Left forelimb (tissue), 1 donor: ENCODE measurements at places on chromosomes 7 and 10.

GRCh38 chr10:60044242-60044641 is 137.9 kb upstream of the CCDC6 start:
- no peak for DNase-seq

DNA sequence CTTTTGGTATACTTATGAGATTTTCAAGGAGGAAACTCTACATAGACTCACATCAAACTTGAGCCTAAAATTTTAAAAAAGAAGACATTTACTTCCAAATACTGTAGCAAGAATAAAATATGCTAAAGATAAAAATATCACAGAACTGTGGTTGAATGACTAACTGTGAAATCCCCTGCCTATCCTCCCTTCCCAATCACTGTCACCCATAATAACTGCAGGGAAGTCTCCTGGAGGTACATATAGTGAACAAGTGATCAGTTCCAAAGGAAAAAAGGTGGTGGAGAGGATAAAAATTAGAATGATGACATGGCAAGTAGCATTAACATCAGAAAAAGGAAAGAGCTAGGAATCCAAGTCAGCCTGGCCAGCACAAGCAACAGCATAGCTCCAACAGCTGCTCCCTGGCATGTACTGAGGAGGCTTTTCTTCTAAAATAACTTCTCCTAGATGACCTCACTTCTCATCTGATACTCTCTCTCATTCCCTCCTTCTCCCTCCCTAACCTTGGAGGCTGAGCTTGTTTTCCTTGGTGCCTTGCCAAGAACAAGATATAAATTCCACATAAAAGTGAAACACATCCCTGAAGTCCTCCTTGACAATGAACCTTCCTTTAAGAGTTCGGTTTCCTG is 124.0 kb downstream of the IQUB start:
- DNase-seq, result no peak

GRCh38 chr7:20222219-20222828 is 5.1 kb upstream of the MACC1 start:
- no peak for DNase-seq

DNA sequence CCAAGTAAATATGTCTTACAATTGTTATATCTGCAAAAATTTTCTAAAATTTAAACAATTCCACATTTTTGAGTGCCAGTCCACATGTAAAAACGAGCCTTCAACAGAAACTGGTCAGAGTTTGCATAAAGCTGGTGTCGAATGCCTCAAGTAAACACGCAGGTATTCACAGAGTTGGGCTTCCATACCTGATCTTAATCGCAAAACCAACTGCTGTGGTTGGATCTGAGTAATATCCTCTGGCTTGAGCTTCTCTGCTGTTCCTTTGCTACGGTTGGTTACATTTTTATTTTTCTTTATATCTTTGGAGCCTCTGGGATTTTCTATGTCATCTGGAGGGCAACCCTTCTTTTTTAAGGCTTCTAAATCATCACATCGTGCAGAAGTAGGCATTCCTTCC is 28.4 kb downstream of the ITGB1 start:
- no peak for DNase-seq

GRCh38 chr7:66043681-66044497 is 31.7 kb upstream of the ASL start:
- DNase-seq, result peak; percentile 72

GRCh38 chr7:71348821-71349681 is 217.1 kb downstream of the GALNT17 start:
- no peak for DNase-seq

DNA sequence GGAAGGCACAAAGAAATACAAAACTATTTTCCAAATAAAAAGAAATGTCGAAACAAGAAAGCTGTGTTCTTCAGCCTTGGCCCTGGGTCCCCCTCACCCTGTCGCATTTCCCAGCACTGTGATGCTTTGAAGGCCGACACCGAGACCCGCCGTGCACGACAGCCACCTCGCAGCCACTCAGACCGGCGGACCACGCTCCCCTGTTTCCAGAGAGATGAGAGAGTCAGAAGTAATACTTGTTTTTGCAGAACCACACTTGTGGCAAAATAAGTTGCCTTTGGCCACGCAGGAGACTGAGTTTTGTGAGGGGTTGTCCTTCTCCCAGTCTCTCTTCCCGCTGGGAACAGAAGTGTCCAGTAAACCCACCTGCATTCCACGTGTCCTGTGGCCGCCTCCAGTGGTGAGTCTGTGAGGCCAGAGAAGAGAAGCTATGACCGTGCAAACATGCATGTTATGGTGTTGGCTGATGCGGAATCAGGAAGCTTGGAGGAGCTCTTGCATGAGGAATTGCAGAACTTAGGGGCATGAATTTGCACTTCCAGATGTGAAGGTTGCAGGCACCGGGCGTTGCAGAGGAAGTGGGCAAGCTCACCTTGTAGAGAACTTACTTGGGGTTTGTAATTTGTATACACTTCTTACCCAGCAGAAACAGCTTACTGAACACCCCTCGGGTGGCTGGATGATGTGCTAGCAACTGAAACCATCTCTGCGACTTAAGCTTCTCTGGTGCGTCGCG is 194.5 kb downstream of the EBF3 start:
- DNase-seq, result no peak

DNA sequence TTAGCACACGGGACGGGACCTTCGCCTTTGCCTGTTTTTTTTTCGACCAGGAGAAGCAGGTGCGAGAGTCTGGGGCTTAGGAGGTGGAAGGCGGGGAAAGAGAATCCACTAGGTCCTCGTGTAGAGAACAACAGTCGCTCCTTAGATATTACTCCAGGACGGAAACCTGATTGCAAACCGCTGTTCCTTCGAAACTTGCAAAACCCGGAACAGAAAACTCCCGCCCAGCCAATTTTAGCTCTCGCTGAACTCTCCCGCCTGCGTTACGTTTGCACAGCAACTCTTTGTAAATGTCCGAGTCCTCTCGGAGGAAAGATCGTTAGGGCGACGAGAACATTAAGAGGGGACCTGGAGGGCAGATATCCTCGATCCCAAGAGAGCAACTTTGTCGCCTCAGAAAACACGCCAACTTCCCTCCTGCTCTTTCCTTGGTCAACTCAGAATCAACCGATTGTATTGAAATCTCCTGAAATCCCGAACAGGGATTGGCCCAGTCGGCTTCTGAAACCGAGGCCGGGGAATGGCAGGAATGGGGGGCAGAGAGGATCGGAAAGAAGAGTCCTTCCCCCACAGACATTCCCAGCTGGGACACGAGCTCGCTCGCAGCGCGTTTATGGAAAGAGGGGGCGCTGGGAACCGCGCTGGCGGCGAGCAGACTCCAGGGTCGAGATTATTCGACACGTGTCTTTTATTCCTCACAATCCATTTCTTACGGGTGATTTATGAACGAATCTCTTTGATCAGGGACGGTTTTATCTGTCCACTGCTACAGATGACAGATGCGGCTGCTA is 9.9 kb downstream of the TWIST1 start:
- DNase-seq, result peak; percentile 77

- no peak for DNase-seq
These were observed 95.3 kb downstream of the HOXA1 start for GRCh38 chr7:27000496-27000895.

DNA sequence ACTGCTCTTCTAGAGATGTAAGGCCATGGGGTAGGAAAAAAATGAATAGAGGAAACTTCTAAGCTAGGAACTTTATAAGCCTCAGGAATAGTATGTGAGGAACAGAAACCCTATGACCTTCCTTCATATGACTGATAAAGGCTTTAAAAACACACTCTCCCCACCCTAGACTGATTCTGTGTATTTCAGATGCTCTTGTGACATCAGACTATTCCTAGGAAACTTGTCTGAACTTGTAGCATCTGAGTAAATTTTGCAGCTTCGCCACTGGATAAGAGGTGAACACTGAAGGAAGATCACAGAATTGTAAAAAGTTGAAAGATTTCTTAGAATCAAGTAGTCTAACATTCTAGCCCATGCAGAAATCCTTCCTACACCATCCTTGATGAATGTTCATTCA is 31.0 kb upstream of the CBLL1 start:
- DNase-seq, result no peak

DNA sequence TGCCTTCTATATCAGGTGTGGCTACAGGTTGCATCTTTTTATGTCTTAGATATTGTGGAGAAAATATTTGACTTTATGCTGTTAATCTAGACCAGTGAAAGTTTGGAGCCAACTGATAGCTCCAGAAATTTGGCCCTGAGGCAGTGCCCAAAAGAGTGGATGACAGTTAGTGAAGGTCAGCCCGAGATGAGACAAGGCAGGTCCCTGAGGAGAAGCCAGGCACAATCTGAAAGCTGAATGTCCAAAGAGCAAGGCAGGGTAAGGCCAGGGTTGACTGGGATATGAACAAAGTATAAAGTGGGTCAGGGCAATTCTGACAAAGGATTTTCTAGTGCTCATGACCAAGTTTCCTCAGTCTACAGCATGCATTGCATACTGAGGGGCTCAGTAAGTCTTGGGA is 661.9 kb downstream of the SUGCT start:
- DNase-seq, result no peak
